ENCODE measurements at places on chromosomes 7 and 10. TPM values are rescaled to one million over a fixed set of nuclear protein-coding genes. Genes with fewer than 3 reads are reported as not detected.

GRCh38 chr7:155808549-155809331 lies 3.5 kb downstream of the SHH start:
- H3K4me3 ChIP-seq: peak overlapping the region; percentile 56
- H3K27ac ChIP-seq: peak overlapping the region; percentile 71
- no peaks in the 10 kb centered on the region for H3K36me3 ChIP-seq
- peaks cover 32% of the 10 kb centered on the region for H3K4me1 ChIP-seq
- peaks cover 2% of the 10 kb centered on the region for H3K27me3 ChIP-seq

DNA sequence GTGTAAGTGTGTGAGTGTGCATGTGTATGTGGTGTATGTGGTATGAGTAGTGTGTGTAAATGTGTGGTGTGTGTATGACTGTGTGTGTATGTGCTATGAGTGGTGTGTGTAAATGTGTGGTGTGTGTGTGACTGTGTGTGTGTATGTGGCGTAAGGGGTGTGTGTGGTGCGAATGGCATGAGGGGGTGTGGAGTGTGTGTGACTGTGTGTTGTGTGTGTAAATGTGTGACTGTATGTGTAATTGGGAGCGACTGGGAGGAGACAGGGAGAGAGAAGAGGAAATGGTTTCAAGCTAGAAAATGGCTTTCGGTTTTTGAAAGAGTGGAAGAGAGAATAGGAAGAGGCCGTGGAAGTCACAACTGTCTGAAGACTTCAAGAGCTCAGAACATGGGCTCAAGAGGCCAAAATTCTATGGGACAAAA lies 23.6 kb upstream of the GATAD1 start:
- no peak for DNase-seq
- no peaks in the 10 kb centered on the region for H3K36me3 ChIP-seq
- no peak overlapping the region for H3K27ac ChIP-seq
- H3K4me3 ChIP-seq: peak overlapping the region; percentile 78
- H3K27me3 ChIP-seq: no peaks in the 10 kb centered on the region
- peaks cover 6% of the 10 kb centered on the region for H3K4me1 ChIP-seq

DNA sequence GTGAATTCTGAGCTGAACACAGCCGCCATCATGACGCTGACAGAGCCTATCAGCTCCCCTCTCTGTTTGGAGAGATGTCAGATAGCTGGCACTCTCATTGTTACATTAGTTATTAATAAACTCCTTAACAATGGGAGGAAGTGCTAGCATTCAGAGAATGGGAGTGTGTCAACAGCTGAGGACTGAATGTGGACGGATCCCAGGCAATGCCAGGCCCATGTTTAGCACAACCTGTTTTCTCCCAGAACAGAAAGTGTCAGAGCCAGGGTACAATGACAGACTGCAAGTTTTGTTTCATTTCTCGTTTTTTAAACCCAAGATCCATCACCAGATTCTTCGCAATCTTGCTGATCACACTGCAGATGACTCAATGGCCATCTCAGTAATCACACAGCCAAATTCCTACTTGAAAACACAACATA lies 99.6 kb downstream of the PRPF18 start:
- DNase-seq: no peak
- H3K4me3 ChIP-seq: no peak overlapping the region
- no peaks in the 10 kb centered on the region for H3K4me1 ChIP-seq
- no peaks in the 10 kb centered on the region for H3K27me3 ChIP-seq
- no peaks in the 10 kb centered on the region for H3K36me3 ChIP-seq

DNA sequence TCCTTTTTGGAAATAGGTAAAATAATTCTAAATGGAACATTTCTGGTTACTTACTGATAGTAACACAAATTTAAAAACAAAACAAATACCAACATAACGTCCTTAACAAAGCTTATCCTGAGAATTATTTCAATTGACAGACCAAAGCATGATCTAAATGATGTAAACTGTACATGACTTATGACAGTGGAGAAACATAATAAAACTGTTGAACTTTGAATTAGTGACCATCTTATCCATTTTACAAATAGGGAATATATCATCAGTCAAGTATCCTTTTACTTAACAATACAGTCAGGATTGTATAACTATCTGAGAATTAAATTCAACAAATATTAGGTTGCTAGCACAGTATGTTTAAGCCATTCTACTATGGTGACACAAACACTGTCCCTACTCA lies 2.4 kb downstream of the IPMK start:
- H3K27me3 ChIP-seq: no peaks in the 10 kb centered on the region
- peak overlapping the region; percentile 97 for H3K4me3 ChIP-seq
- H3K4me1 ChIP-seq: peaks cover 24% of the 10 kb centered on the region
- no peak for DNase-seq
- no peaks in the 10 kb centered on the region for H3K36me3 ChIP-seq
- H3K27ac ChIP-seq: peak overlapping the region; percentile 88

DNA sequence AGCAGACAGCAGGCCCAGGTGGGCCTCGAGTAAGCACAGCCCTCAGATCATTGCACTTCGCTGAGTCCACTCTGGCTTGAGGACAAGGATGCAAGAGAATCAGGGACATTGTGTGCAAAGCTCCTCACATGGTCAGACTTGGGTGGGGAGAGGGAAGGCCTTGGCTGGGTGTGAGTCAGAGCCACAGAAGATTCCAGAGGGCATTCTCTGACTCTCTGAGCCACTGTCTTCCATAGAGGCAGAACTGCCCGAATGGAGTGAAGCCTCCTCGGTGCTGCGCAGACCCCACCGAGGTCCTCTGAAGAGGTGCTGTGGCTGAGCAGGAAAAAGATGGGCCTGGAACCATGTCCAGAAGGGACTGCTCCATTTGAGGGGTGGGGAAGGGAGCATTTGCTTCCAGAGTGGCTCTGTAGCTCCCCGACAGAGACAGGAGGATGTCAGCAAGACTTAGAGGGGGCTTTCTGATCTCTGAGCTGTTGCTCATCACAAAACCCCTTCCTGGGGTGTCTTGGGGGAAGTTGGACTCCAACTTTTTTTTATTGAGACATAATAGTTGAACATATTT lies 120.8 kb downstream of the PTPN20 start:
- no peak overlapping the region for H3K27ac ChIP-seq
- no peaks in the 10 kb centered on the region for H3K27me3 ChIP-seq
- DNase-seq: no peak
- no peaks in the 10 kb centered on the region for H3K4me1 ChIP-seq
- H3K4me3 ChIP-seq: no peak overlapping the region
- H3K36me3 ChIP-seq: no peaks in the 10 kb centered on the region

DNA sequence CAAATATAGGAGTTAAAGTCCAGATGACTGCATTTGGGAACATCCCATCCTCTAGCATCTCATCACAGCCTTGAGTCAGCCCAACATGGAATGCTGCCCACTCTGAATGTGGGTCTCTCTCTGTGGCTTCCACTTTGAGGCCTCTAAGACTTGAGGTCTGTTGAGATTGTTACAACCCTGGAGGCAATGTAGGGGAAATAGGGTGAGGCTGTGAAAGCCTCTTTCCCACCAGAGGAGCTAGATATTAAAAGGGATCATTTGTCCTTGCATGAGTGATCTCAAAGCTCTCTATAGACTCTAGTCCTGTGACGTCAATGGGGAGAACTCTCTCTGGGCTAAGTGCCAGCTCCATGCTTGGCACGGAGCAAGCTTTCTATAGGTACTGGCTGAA lies 6.4 kb upstream of the GOLGA7B start:
- H3K27ac ChIP-seq: no peak overlapping the region
- 0 out of 2 replicates have a peak, but pooled peaks cover 8% of the 10 kb centered on the region for H3K4me1 ChIP-seq
- no peaks in the 10 kb centered on the region for H3K36me3 ChIP-seq
- no peak overlapping the region for H3K4me3 ChIP-seq
- no peak for DNase-seq
- peaks cover 3% of the 10 kb centered on the region for H3K27me3 ChIP-seq

DNA sequence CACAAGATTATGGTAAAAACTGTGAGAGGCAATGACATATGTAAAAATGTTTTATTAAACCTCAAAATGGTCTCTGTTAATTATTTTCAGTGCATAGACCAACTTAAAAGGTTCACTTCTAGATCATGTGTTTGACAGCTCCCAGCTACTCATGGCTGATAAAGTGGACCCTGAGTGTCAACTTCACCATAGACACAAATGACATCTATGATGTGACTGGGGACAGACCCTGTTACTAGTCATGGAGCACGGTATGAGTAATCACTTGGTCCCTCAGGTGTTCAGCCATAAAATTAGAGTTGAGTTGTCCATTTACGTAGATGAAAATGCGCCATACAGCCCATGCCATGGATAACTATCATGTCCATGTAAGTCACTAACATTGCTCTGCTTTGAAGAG lies 199.8 kb downstream of the ZNF365 start:
- peaks cover 2% of the 10 kb centered on the region for H3K27me3 ChIP-seq
- no peak overlapping the region for H3K4me3 ChIP-seq
- H3K4me1 ChIP-seq: no peaks in the 10 kb centered on the region
- no peak overlapping the region for H3K27ac ChIP-seq
- no peak for DNase-seq
- no peaks in the 10 kb centered on the region for H3K36me3 ChIP-seq

GRCh38 chr7:42103456-42103855 lies 133.6 kb downstream of the GLI3 start:
- H3K27ac ChIP-seq: no peak overlapping the region
- no peak overlapping the region for H3K4me3 ChIP-seq
- H3K36me3 ChIP-seq: no peaks in the 10 kb centered on the region
- H3K4me1 ChIP-seq: no peaks in the 10 kb centered on the region
- H3K27me3 ChIP-seq: no peaks in the 10 kb centered on the region

- no peaks in the 10 kb centered on the region for H3K4me1 ChIP-seq
- H3K4me3 ChIP-seq: no peak overlapping the region
- H3K36me3 ChIP-seq: no peaks in the 10 kb centered on the region
- H3K27ac ChIP-seq: peak overlapping the region; percentile 65
- DNase-seq: no peak
Observed at GRCh38 chr10:3668966-3669330, 116.1 kb downstream of the KLF6 start.

- no peak overlapping the region for H3K27ac ChIP-seq
Observed at GRCh38 chr10:11856089-11856488, 32.9 kb downstream of the PROSER2 start.

GRCh38 chr7:36884910-36885309 lies 160.6 kb upstream of the AOAH start:
- H3K4me1 ChIP-seq: no peaks in the 10 kb centered on the region
- no peaks in the 10 kb centered on the region for H3K36me3 ChIP-seq
- no peaks in the 10 kb centered on the region for H3K27me3 ChIP-seq
- H3K4me3 ChIP-seq: no peak overlapping the region

DNA sequence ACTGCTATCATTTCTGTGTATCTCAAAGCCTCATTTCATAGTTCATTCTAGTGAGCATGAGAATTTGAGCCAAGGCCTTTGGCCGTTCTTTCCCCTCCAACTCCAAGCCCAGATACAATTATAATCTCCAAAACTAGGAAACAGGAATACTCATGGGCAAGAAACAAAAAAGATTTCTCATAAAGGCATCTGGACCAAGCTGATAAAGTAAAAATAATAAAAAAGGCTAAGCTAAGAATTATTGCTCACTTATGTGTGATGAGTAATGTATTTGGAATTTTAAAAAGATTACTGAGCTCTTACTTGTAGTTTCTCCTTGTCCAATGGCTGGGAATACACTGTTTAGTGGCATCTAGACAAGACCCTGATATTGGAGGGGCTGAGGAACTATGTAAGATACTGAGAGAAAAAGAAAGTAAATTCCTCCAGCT lies 196.4 kb upstream of the POM121L12 start:
- H3K4me1 ChIP-seq: no peaks in the 10 kb centered on the region
- H3K4me3 ChIP-seq: no peak overlapping the region
- no peak overlapping the region for H3K27ac ChIP-seq
- H3K36me3 ChIP-seq: no peaks in the 10 kb centered on the region
- H3K27me3 ChIP-seq: no peaks in the 10 kb centered on the region

DNA sequence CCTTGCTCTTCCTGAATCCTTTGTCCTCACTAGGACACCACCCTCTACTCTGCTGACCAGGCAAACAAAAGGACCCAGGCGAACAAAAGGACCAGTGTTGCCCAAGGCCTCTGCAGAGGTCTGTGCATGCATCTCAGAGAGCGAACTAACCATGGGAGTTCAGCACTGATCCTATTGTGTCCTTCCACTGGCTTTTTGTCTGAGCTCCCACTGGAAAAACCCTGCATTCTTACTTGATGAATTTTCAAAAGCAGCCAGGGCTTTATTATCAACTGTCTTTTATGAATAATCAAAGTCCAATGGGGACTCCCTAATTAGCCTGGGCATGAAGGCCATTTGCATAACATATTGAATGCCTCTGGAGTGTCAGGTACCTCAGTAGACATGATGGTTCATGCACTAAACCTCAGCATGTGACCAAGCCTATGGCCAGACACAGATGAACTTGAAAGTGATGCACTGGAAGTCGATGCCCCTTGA lies 140.6 kb downstream of the KCNMA1 start:
- H3K27ac ChIP-seq: no peak overlapping the region
- no peaks in the 10 kb centered on the region for H3K27me3 ChIP-seq
- H3K4me3 ChIP-seq: no peak overlapping the region
- DNase-seq: no peak
- no peaks in the 10 kb centered on the region for H3K36me3 ChIP-seq

Gene UNCX
- not detected for total RNA-seq
